ENCODE measurements at places on chromosomes 2 and 18. TPM values are rescaled to one million over a fixed set of nuclear protein-coding genes. Genes with fewer than 3 reads are reported as not detected.

- no peaks in the 10 kb centered on the region for H3K4me1 ChIP-seq
- no peak overlapping the region for H3K27ac ChIP-seq
- no peaks in the 10 kb centered on the region for H3K27me3 ChIP-seq
- DNase-seq = no peak
- H3K4me3 ChIP-seq = no peak overlapping the region
- no peaks in the 10 kb centered on the region for H3K36me3 ChIP-seq
These were observed 51.1 kb upstream of the EHBP1 start for GRCh38 chr2:62654423-62654791.

DNA sequence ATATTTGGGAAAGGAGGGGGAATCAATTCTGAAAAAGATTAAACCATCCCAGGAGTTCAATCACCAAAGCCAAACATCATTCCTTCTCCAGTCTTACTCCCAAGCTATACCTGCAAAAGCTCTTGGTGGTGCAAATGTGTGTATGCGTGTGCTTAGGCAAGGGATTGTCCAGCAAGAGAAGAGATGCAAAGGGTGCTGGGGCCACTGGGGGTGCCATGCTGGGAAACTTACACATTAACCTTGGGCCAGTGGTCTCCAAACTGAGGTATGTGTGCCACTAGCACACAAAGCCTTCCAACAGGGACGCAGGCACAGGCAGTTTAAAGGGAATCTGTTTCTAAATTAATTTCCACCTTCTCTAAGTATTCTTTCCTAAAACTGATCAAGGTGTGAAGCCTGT, 307.9 kb downstream of the NBAS start:
- no peaks in the 10 kb centered on the region for H3K4me1 ChIP-seq
- no peak overlapping the region for H3K4me3 ChIP-seq
- DNase-seq = no peak
- H3K36me3 ChIP-seq = no peaks in the 10 kb centered on the region
- H3K27me3 ChIP-seq = no peaks in the 10 kb centered on the region
- no peak overlapping the region for H3K27ac ChIP-seq

- no peak overlapping the region for H3K27ac ChIP-seq
- no peaks in the 10 kb centered on the region for H3K27me3 ChIP-seq
- no peaks in the 10 kb centered on the region for H3K36me3 ChIP-seq
- DNase-seq = no peak
- H3K4me3 ChIP-seq = no peak overlapping the region
- H3K4me1 ChIP-seq = peaks cover 2% of the 10 kb centered on the region
These were observed 226.1 kb upstream of the REV1 start for GRCh38 chr2:99715956-99716355.

The TLX2 gene
- total RNA-seq = 1.3 TPM

The NRBP1 gene
- 139 TPM for total RNA-seq

DNA sequence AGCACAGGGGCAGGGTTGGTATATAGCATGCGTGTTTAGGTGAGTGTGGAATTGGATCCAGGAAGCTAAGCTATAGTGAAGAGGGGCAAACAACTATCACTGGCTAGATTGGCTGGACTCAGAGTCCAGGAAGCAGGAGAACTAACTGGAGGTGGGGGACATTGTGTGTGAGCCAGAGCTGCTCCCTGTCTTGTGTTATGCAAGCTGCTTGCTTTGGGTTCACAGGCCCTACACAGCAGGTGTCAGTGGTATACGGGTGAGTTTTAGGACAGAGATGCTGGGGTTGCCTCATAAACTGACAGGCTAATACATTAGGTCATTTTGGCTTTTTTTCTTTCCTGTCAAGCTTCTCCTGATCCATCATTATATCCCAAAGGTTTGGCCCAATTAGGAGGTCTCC, 87.5 kb downstream of the CCDC85A start:
- no peak for DNase-seq
- no peaks in the 10 kb centered on the region for H3K4me1 ChIP-seq
- no peaks in the 10 kb centered on the region for H3K27me3 ChIP-seq
- no peaks in the 10 kb centered on the region for H3K36me3 ChIP-seq
- H3K27ac ChIP-seq = no peak overlapping the region

- H3K4me1 ChIP-seq = no peaks in the 10 kb centered on the region
- no peak for DNase-seq
- no peaks in the 10 kb centered on the region for H3K27me3 ChIP-seq
- no peak overlapping the region for H3K27ac ChIP-seq
These were observed 85.8 kb downstream of the RBM43 start for GRCh38 chr2:151175864-151176263.

- H3K4me1 ChIP-seq = peaks cover 5% of the 10 kb centered on the region
- H3K36me3 ChIP-seq = no peaks in the 10 kb centered on the region
These were observed 35.0 kb downstream of the TMEFF2 start for GRCh38 chr2:192159736-192160135.

The CNDP1 gene
- 0.31 TPM for total RNA-seq

DNA sequence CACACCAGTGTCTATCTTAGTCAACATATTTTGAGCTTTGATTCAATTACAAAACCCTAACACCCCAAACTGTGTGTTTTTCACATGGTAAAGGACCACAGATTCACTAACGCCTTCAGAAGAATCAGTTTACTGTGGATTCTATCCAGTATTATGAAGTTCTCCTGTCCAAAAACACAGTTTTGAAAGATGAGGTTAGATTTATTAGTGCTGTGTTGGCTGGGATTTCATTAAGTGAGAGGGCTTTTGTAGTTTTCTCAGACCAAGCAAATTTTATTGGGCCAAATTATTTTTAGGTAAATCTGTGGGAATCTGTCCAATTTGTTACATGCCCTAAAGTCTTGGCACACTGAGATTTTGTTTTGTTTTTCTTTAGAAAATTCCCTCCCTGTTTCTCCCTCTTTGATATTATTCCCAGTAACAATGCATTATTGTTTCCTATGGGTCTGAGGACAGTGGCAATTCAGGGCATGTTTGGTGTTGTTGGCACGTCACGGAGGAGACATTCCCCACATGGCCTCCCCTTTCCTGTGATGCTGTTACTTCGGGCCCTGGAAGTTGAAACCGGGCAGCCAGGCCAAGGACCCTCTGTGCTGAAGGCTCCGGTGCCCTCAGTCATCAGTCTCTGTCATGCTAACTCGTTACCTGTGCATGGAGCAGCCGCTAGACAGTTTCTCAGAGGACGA, 87.5 kb upstream of the ALKAL2 start:
- no peak overlapping the region for H3K4me3 ChIP-seq
- H3K4me1 ChIP-seq = no peaks in the 10 kb centered on the region
- no peak for DNase-seq
- H3K36me3 ChIP-seq = no peaks in the 10 kb centered on the region
- H3K27ac ChIP-seq = peak overlapping the region; percentile 70

GRCh38 chr18:11150271-11150615, 874 bp upstream of the PIEZO2 start:
- H3K4me3 ChIP-seq = no peak overlapping the region
- H3K27ac ChIP-seq = no peak overlapping the region
- DNase-seq = no peak
- no peaks in the 10 kb centered on the region for H3K4me1 ChIP-seq
- H3K36me3 ChIP-seq = no peaks in the 10 kb centered on the region

The FAM161A gene
- 13.3 TPM for total RNA-seq

The PLGLB1 gene
- 11.2 TPM for total RNA-seq

The VWA3B gene
- 81.6 TPM for total RNA-seq

GRCh38 chr2:106561803-106562202, 74.6 kb downstream of the CD8B2 start:
- H3K27me3 ChIP-seq = no peaks in the 10 kb centered on the region
- H3K4me1 ChIP-seq = no peaks in the 10 kb centered on the region
- H3K4me3 ChIP-seq = no peak overlapping the region
- H3K36me3 ChIP-seq = no peaks in the 10 kb centered on the region
- DNase-seq = no peak

The GALNT5 gene
- 0.08 TPM for total RNA-seq

GRCh38 chr2:176902454-176902853, 310.1 kb upstream of the HNRNPA3 start:
- no peak for DNase-seq
- H3K4me1 ChIP-seq = no peaks in the 10 kb centered on the region
- H3K4me3 ChIP-seq = no peak overlapping the region
- no peaks in the 10 kb centered on the region for H3K27me3 ChIP-seq
- H3K27ac ChIP-seq = no peak overlapping the region
- H3K36me3 ChIP-seq = no peaks in the 10 kb centered on the region

DNA sequence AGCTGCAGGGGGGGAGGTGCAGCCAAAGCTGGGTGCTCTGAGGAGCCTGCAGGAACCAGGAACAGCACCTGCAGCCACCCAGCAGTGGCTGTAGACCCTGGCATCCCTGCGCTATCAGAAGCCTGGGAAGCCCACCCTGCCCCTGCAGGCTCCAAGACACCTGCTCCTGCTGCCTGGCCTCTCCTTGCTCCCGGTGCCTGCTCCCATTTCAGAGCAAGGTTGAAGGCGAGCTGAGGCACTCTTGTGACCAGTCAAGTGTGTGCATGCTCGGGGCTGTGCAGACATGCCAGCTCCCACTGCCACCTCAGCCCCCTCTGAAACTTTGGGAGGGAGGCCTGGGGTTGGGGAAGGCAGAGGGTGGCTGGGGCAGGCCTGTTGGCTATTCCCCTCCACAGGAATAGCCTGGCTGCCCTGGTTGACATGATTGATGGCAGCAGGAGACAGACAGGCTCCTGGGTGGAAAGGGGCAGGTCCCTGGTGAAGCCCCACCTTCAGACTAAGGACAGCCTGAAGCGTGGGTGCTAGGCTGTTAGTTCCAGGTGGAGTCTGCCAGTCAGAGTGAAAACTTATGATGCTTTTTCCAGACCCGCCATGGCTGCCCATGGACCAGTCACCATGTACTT, 151.4 kb downstream of the MBD5 start:
- DNase-seq = no peak
- H3K4me1 ChIP-seq = no peaks in the 10 kb centered on the region
- no peaks in the 10 kb centered on the region for H3K36me3 ChIP-seq
- H3K27ac ChIP-seq = no peak overlapping the region
- H3K4me3 ChIP-seq = no peak overlapping the region

GRCh38 chr18:39238981-39239660, 1673.5 kb upstream of the CELF4 start:
- no peak overlapping the region for H3K27ac ChIP-seq
- no peaks in the 10 kb centered on the region for H3K27me3 ChIP-seq
- no peaks in the 10 kb centered on the region for H3K36me3 ChIP-seq

The POMC gene
- total RNA-seq = 55.7 TPM

DNA sequence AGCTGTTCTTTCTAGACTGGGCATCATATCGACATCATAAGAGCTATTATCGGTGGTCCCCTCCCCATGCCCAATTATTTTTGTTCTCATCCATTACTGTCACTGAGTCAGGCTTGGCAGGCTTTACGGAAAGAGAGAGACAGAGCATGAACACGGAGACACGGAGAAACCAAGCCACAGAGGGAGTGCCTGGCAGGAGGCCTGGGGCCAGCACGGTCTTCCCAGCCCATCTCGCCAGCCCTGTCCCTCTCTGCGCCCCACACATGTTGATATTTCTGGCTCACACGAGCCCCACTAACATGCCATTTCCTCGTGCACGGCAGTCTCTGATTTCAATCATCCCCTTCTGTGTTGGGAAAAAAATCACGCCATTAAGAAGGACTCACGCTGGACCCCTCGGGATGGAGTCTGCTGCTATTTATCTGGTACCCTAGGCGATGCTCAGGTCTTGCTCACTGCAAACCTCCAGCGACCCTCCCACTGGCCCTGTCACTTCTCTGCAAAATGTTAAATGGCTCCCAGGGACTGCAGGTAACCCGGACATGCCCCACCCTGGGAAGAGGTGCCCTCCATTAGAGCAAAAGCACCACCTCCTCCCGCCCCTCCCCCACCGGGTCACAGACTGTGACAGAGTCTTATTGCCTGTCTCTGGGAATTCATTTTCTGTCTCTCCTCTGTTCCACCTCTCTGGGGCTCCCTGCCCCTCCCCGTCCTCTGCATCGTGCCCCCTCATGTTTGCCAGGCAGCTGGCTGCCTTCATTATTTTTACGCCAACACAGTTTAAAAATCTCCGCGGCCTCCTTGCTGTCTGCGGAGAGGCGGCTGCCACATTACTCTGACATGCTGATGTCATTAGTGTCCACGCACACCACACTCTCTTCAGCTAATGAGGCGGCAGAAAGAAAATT, 40.1 kb upstream of the GBX2 start:
- no peak overlapping the region for H3K27ac ChIP-seq
- H3K36me3 ChIP-seq = no peaks in the 10 kb centered on the region
- no peak overlapping the region for H3K4me3 ChIP-seq
- H3K4me1 ChIP-seq = no peaks in the 10 kb centered on the region
- H3K27me3 ChIP-seq = no peaks in the 10 kb centered on the region
- DNase-seq = no peak

DNA sequence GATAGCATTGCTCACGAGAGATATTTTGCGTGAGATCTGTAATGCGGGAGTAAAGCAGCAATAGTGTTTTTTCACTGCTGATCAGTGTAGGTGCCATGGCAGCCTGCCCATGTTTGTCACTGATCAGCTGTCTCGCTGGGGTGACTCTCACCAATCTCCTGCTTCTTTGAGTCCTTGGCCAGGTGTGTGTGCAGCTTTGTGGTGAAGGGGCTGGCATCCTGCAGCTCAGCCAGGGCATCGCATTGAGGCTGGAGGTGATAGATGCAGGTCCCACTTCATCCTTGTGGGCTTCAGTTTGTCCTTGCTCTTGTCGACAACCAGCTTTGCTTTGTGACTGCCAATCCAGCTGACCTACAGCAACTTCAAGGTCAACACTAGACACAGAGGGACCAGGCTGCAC, 258.3 kb upstream of the CXCR4 start:
- DNase-seq = no peak
- H3K27ac ChIP-seq = no peak overlapping the region
- H3K4me3 ChIP-seq = no peak overlapping the region

- no peaks in the 10 kb centered on the region for H3K4me1 ChIP-seq
- DNase-seq = no peak
- H3K27ac ChIP-seq = no peak overlapping the region
- H3K4me3 ChIP-seq = no peak overlapping the region
- H3K36me3 ChIP-seq = no peaks in the 10 kb centered on the region
- H3K27me3 ChIP-seq = no peaks in the 10 kb centered on the region
These were observed 1603.6 kb upstream of the NXPH2 start for GRCh38 chr2:140383781-140384180.

DNA sequence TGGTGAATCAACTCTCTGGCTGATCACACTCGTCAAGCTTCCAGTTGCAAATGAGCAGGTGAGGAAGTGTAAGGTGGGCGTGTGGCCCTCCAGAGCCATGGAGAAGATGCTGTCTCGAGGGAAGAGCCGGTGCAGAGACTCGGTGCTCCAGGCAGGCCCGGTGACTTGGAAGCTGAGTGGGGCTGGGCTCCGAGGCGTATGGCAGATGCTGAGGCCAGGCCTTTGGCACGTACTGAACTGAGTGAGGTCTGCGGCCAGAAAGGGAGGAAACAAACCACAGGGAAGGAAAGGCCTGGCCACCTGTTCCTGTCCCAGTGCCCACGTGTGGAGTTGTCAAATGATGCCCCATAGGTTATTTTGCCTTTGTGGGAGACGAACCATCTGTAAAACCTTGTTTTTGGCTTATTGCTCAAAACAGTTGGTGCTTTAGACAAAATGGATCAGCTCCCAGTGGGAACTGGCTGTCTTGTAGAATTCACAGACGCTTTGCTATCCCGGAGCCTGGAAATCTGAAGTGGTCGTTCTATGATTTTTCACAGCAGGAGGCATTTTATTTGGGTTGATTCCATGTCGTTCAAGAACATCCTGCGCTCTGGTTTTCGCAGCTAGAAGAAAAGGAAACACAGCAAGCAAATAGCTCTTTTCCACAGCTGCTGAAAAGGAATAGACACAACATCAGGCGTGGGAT, 117.5 kb upstream of the TMEM18 start:
- peaks cover 7% of the 10 kb centered on the region for H3K4me1 ChIP-seq
- H3K27me3 ChIP-seq = no peaks in the 10 kb centered on the region
- H3K4me3 ChIP-seq = no peak overlapping the region
- H3K36me3 ChIP-seq = no peaks in the 10 kb centered on the region
- DNase-seq = peak; percentile 31
- H3K27ac ChIP-seq = no peak overlapping the region
